Stimulated activated CD4-positive, alpha-beta T cell treated with anti-CD3 and anti-CD28 coated beads, Interleukin-15, amount 100 ng/mL, for 1 hour (primary cell): ENCODE measurements at places on chromosomes 7 and 10.

DNA sequence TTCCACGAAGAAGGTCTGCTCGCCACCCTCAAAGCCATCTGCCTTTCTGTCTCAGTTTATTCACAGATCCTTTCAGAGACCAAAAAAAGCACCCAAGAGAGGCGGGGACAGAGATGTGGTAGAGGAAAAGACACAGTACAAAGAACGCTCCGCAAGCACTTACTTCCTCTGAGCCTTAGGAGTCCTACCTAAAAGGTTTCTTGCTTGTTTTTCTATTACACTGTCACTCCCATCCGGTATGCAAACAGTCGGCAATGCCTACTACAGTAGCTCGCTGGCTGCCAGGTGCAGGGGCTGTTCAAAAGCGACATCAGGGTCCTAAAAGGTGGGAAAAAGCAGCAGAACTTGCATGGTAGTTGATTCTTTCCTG is 816 bp downstream of the TECPR1 start:
- no peak for DNase-seq

- no peak for DNase-seq
Observed at GRCh38 chr7:98286093-98286539, 4.6 kb downstream of the BRI3 start.

DNA sequence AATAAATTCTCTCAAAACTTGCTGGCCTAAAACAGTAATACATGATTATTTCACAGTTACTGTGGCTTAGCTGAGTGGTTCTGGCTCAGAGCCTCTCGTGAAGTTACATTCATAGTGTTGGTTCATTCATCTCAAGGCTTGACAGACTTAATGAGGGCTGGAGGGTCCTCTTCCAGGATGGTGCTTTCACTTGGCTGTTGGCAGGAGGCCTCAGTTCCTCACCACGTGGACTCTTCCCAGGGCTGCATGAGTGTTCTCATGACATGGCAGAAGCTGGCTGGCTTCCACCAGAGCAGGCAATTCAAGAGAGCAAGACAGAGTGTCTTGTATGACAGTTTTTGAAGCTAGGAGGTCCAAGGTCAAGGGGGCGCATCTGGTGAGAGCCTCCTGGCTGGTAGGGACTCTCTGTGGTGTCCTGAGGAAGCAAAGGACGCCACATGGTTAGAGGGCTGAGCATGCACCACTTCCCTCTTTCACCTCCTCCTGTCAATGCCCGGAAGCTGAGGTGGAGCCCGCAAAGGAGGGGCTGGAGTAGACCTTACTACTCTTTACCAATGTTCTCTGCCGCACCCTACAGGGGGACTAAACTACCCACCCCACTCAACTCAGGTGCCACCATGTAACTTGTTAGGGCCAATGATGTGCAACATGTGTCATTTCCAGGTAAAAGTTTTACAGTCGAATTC is 58.2 kb upstream of the YAE1 start:
- DNase-seq = no peak

DNA sequence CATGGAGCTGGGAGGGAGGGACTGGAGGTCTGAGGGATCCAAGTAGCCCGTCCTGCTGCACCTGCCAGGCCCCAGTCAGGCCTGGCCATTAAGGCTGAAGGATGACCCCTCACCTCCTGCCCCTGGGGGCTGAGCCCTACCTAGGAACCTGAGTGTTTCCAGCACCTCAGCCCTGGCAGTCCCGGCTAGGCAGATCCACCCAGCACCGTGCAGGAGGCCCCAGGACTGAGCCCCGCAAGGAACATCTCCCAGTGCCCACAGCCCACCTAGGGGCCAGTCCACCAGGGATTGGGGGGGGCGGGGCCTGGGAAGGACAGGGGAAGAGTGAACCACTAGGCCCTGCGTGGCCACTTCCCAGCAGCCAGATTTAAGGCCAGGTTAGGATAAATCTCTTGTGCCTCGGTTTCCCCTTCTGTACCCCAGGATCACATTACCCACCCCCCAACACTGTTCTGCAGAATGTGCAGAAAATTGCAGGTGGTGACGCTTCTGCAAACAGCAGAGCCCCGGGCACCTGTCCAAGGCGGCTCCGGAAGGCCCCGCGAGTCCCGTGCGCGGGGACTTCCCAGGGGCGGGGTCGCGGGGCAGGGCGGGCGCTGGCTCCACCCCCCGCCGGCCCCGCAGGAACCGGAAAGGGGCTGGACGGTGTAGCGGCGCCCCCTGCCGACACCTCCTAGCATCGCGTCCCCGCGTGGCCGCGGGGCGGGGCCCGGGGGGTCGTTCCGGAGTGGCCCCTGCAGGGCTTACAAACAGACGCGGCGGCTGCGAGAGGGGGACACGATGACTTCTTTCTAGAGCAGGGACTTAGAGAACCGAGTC is 55.9 kb downstream of the PWWP2B start:
- DNase-seq = peak; percentile 87

GRCh38 chr7:21193895-21194294 is 234.0 kb upstream of the SP4 start:
- DNase-seq = no peak

GRCh38 chr10:127690176-127690835 is 46.7 kb upstream of the FOXI2 start:
- DNase-seq = no peak

- peak; percentile 63 for DNase-seq
Observed at GRCh38 chr7:30983042-30983913, 19.5 kb downstream of the GHRHR start.

DNA sequence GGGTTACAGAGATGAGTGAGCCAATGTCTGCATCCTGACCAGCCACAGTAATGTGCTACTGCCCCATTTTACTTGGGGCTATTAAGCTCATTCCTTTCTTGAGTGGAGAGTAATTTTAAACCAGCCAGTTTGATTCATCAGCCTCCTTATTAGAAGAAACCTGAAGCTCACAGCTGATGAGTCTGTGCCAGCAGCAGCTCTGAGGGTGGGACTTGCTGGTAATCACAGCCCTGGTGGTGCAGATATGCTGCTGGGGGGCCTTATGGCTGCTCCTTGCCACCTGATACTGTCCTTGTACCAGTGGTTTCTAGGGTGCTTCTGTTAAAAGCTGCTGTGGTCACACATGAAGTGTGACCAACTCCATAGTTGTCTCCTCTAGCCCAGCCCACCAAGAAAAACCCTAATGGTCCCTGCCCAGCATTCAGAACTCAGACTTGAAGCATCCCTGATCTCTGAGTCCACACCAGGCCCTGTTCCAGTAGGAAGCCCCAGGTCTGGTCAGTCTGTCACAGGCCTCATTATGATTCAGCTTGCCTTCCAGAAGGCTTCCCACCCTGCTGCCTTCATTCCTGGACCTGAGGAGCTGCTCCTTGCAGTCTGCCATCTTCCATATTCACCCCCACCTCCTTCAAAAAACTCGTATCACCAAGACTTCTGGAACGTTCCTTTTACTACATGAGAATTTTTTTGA is 28.9 kb upstream of the RBM20 start:
- DNase-seq = no peak

- no peak for DNase-seq
Observed at GRCh38 chr7:32059289-32060011, 10.8 kb downstream of the PDE1C start.

DNA sequence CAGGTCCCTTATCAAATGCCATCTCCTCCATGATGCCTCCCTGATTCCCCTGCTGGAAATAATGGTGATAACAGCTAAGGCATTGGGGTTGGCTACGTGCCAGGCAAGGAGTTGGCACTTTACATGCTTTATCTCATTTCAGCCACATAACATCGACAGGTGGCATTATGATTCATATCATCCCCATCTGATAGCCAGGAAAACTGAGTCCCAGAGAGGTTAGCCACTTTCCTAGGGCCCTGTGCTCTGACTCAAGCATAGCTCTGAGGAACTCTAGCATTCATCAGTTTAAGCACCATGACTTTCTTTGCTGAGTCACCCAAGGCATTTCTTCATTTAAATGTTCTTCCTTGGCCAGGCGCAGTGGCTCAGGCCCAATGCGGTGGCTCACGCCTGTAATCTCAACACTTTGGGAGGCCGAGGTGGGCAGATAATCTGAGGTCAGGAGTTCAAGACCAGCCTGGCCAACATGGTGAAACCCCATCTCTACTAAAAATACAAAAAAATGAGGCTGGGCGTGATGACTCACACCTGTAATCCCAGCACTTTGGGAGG is 6.6 kb downstream of the LEP start:
- no peak for DNase-seq

DNA sequence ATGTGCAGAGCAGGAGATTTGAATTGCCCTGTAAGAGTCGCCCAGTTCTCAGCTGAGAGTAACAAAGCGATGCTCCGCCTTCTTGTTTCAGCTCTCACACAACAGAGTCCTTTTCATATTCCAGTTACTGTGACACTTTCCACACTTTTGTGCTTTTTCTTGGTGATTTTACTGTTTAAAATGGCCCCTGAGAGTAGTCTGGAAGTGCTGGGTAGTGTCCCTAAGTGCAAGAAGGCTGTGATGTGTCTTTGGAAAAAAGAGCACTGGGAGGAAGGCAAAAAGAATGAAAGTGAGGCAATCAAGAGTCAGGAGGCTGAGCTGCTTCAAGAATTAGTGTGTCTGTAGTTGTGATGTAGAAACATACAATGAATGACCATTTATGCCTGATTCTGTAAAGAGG is 201.2 kb upstream of the SEMA3E start:
- no peak for DNase-seq

DNA sequence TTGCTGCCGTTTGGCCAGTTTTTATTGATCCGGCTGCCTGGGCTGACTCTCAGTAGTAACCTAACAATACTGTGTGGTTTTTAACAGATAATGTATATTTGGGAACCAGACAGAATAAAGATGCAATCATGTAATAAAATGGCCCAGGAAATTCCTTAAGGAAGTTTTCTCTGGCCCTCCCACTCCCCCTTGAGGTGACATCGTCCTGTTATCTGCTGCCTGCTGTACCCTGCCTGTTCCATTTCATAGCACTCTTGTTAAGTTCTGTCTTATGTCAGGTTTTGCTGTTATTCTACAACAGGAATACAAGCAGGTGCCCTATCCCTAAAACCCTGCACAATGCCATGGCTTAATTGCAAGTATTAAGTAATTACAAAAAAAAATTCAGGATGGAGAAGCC is 12.5 kb downstream of the ITGB8 start:
- DNase-seq = no peak

- DNase-seq = no peak
Observed at GRCh38 chr7:51268859-51269258, 47.8 kb downstream of the COBL start.

DNA sequence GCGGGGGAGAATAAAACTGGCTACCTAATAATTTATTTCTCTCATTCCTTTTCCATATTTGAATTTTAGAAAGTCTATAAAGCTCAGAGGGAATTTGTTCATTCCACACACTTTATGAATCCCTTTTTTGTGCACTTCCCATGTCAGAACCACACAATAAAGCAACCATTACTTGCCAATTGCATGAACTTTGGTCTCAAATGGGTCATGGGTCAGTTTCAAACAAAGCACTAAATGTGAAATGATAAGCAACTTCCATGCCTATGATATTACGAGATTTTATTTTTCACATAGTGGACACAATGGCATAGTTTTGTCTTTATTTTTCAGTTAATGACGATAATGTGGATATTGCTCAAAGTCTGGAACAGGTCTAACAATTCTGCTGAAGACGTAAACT is 18.6 kb upstream of the RELN start:
- DNase-seq = no peak

DNA sequence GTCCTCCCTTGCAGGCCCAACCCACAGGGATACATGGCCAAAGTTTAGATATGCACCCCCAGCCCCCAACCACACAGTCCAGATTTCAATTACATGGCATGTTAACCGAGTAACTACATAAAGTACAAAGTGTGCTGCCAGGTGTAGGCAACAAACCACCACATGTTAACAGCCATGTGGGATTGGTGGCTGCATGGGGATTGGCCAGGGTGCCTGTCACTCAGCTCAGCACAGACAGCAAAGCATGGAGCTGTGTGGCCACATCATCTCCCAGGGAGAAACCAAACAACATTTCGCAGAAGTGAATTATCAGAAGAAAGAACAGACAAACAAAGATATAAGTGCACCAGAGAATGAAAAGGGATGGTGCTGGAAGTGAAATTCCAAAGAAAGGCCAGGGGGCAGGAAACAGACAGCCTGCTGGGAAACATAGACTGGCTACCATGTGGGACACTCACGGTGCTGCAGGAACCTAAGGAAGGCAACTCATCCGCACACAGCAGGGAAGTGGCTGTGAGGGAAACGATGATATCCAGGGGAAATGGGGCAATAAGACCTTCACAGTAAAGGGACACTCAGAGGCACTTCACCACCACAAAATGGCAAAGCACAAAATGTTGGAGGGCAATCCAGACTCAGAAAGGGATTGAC is 171.2 kb downstream of the PTPRN2 start:
- no peak for DNase-seq

DNA sequence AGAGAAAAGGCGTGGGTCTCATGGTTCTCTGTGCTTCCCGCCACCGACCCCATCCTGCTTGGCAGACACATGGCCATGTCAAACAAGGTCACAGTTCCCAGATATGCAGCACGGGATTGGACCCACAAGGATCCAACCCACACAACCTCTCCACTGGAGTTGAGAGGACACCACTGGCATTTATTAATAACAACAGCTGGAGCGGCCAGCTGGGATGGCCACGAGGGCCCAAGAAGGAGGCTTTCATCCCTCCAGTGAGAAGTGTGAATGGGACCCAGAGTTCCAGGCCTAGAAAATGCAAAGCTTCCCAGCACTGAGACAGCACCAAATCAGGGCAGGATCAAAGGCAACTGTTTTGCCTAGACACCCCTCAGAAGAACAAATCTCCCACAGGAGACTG is 31.5 kb downstream of the FGFR2 start:
- DNase-seq = no peak

- no peak for DNase-seq
Observed at GRCh38 chr10:124067825-124068400, 25.5 kb downstream of the CHST15 start.

GRCh38 chr10:48611133-48611532 is 6.3 kb upstream of the ARHGAP22 start:
- DNase-seq = no peak

- DNase-seq = no peak
Observed at GRCh38 chr7:47817917-47818316, 130.3 kb downstream of the PKD1L1 start.

GRCh38 chr7:110841840-110842545 is 248.9 kb upstream of the LRRN3 start:
- no peak for DNase-seq

DNA sequence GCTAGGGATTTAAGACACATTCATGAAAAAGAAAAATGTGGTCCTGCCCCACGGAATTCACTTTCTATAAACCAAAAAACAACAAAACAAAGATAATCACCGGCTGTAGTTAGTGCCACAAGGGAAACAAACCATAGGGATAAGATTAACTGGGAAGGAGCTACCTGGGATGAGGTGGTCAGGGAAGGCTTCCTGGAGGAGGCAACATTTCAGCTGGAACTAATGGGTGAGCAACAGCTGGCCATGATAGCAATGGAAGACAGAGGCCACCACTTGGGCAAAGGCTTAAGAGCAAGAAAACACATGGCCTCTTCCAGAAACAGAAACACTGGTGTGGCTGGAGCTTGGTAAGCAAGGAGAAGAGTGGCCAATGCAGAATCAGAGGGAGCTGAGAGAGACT is 38.4 kb upstream of the ENO4 start:
- no peak for DNase-seq
